ENCODE measurements at places on chromosomes 3 and 15.

GRCh38 chr3:171831936-171832335 lies 11.2 kb upstream of the TMEM212 start:
- no peak for DNase-seq

DNA sequence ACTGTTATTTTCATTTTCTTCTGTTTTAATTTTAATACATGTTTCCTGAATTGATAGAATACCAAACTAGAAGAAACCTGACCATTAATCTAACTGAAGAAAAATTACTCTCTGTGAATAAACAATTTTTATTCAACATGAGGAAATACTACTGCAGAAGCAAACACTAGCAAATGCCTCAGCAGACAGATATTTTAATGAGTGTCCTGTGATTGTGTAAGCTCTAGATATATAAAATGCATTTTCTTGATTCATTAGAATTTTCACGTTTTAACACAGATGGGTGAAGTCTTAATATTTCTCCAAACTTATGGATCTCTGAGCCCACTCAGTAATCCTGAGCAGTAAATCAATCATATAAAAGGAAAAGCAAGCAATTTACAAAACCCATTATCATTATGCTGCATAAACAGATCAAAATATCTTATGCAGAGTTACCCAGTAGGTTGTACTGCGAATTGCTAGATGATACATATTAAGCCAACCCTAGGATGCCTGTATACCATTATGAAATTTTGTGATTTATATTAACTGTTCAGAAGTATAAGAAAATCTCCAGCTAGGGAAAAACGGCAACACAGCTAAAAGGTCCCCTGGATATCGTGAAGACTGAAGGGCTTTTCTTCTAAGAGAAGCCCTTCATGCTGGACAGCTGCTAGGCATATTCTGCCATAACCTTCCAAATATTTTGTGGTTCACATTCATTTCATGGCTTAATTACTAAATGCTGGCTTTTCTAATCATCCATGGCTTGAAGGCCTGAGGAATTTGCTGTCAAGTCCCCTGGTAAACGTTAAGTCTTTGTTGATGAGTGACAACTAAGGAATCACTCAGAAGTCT lies 157.7 kb upstream of the TGFBR2 start:
- DNase-seq: no peak

GRCh38 chr3:136749091-136749490 lies 3.1 kb downstream of the STAG1 start:
- no peak for DNase-seq

DNA sequence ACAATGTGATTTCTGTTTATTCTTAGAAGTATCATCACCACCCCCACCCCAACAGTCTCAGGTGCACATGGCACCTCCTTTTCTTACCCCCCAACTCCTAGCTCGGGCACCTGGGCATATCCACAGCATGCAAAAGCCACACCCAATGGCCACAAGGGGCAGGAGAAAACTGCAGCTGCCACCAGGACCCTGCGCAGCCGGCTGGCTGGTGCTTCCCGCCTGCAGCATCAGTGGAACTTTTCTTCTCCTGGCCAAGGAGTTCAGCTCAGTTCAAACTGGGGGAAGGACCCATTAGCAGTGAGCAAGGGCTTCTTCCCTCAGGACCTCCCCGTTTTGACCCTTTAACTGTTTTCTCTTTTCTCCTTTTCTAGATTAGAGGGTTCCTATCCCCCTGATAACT lies 44.8 kb downstream of the TM4SF18 start:
- no peak for DNase-seq

- DNase-seq: no peak
These were observed 114.0 kb downstream of the MAGI1 start for GRCh38 chr3:65924762-65925161.

DNA sequence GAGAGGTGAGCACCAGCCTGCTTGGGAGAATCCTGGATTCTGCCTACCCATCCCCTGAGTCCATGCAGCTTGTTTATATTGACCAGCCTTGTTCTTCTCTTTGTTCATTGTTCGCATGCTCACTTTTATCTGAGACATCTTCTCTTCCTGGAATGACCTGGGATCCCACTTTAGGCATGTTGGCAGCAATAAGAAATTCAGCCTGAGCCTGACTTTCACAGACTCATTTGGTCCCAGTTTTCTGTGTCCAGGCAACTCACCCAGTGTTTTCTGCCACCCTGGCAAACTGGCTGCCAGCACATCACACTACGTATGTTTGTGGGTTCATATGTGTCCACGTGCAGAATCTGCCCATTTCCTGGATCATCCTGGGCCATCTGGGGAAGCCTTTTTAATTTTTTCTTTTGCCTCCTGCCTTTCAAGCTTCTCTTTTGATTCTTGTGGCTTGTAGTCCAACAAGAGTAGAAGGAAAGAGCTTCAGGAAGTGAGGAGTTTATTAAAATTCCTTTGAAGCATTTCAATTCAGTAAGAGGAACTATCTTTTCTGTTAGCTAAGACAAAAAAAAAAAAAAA lies 199.9 kb downstream of the FNDC3B start:
- no peak for DNase-seq

- DNase-seq: no peak
These were observed 76.6 kb upstream of the SOX2 start for GRCh38 chr3:181635141-181635540.

DNA sequence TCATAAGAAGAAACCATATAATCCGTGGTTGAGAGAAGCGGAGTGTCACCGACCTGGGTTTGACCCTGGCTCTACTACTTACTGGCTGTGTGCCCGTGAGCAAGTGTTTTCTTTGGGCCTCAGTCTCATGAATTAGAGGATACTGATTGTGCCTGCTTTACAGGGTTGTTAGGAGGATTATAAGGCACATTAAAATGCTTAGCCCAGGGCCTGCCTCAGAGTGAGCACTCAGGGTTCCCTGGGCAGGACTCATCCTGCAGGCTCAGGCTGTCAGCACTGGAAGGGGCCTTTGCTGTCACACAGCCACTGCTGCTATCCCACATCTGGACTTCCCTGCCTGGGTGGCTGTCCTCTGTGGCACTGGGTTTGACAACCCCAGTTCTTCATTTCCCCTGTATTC lies 4.7 kb downstream of the PLA2G4F start:
- no peak for DNase-seq

- no peak for DNase-seq
These were observed 16.3 kb downstream of the NUP210 start for GRCh38 chr3:13403847-13404246.

- no peak for DNase-seq
These were observed 563.5 kb upstream of the CCDC54 start for GRCh38 chr3:106813742-106814141.

DNA sequence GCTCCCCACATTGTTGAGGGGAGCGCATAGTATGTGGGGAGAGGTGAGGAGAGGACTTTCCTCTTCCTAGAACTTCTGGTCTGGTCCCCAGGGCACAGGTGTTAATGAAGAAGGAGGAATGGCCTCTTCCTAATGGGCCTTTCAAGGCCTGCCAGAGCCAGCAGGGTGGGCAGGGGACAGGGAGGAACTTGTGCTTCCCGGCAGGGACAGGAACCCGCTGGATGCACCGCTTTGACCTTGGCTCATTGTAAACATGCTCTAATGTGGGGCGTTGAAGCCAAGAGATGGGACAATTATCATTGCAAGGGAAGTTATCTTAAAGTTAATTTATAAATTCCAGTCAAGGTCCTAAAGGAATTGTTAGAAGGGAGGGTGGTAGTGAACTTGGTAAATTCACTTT lies 21.0 kb upstream of the CHRNB4 start:
- no peak for DNase-seq

- DNase-seq: no peak
These were observed 139.1 kb downstream of the SRGAP3 start for GRCh38 chr3:9110316-9110715.

- no peak for DNase-seq
These were observed 259.9 kb downstream of the OPA1 start for GRCh38 chr3:193852901-193853300.

GRCh38 chr15:64842986-64843561 lies 1.4 kb downstream of the PLEKHO2 start:
- no peak for DNase-seq

- peak; percentile 43 for DNase-seq
These were observed 12.4 kb downstream of the CCR4 start for GRCh38 chr3:32963871-32964270.

- DNase-seq: no peak
These were observed 90.2 kb downstream of the ARNT2 start for GRCh38 chr15:80494351-80494751.

DNA sequence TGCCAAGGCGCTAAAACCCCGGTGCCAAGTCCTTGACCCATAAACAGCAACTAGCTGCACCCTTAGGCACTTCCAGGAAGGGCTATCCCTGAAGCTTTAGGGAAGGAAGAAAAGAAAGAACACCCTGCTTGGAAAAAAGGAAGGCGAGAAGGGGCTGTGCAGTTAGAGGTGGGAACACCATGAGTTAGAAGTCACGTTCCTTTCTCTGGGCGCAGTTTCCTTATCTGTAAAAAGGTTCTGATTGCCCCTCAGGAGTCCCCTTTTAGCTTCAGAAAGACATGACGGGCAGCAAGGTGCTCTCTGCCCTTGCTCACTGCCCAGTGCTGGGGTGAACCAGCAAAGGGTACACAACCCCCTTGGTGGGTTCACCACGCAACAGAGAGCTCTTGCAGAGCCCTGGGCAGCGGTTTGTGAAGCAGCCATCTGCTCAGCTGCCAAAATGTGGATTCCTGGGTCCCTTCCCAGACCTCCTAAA lies 798 bp downstream of the GCHFR start:
- no peak for DNase-seq
